ENCODE measurements at places on chromosomes 6 and 20.

DNA sequence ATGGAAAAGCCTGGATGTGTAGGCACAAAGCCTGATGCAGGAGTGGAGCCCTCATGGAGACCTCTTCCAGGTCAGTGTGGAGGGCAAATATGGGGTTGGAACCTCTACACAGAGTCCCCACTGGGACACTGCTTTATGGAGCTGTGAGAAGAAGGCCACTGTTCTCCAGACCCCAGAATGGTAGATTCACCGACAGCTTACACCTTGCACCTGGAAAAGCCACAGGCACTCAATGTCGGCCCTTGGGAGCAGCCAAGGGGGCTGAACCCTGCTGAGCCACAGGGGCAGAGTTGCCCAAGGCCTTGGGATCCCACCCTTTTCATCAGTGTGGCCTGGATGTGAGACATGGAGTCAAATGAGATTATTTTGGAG is 24.9 kb downstream of the NCR2 start:
- no peak for DNase-seq

GRCh38 chr6:33082702-33083101 is 6.9 kb downstream of the HLA-DPB1 start:
- DNase-seq: no peak

GRCh38 chr20:58634521-58635278 is 16.4 kb upstream of the STX16 start:
- no peak for DNase-seq

- DNase-seq: no peak
Measured at GRCh38 chr6:192313-192664, 100.0 kb upstream of the DUSP22 start.

DNA sequence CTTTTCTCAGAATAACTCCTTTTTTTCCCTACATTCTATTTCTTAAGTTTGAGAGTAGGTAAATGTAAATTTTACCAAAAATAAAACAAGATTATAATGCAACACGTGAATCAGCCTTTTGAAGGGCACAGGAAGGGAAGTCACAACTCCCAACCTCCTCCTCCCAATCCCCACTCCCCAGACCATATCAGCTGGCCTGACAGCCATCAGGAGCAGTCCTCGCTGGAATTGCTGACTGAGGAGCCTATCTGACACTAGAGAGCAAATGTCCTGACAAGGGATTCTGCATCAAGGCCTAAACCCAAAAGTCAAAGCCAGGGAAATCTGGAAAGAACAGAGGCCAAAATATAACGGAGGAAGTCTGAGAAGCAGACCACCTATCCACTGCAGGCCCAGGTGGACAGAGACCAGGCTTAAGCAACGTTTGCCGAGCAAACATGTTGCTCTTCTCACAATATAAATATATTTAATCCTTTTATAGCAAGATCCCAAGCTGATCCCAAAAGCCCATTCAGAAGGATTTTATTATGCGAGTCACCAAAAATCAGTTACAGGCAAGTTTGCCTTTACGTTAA is 2.5 kb downstream of the RRAGD start:
- DNase-seq: no peak

Data from NK-92 treated with Interleukin-12 subunit alpha and Interleukin-12 subunit beta, amount 100 ng/mL, for 24 hours (cell line).